GM23248 (cell line): ENCODE measurements at places on chromosomes 11 and 22.

GRCh38 chr11:3160252-3161031 lies 4.7 kb downstream of the OSBPL5 start:
- peak; percentile 95 for DNase-seq
- peak overlapping the region; percentile 78 for H3K4me3 ChIP-seq
- peaks cover 55% of the 10 kb centered on the region for H3K4me1 ChIP-seq
- no peaks in the 10 kb centered on the region for H3K36me3 ChIP-seq
- peak overlapping the region; percentile 56 for H3K27ac ChIP-seq

DNA sequence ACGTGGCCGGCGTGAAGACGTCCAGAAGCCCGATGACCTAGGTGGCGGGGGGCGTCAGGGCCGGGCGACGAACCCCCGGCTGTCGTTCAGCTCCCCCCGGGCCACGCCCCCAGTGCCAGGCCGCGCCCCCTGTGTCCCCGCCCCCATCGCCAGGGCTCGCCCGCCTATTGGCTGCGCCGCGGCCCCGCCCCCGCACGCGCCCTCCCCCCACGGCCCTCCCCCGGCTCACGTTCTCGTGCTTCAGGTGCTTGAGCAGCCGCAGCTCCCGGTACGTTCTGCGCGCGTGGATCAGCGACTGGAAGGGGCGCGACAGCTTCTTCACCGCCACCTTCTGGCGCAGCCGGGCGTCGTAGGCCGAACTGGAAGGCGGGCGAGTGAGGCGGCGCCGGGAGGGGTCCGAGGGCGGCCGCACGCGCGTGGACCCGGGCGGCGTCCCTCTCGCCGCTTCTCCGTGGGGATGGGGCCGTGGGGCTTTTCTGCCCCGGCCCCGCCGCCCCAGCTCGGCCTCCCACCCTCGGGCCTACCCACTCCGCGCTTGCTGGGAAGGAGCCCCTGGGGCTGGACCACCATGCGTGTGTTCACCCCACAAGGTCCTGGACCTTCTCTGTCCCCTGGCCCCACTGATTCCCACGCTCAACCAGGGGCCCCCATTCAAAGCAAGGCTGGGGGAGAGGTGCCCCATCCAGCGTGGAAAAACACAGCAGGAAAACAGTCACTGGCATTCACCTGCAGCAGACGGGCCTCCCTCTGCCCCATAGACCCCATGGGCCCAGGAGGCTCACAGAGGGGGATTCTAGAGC lies 2.4 kb downstream of the MAPK11 start:
- H3K36me3 ChIP-seq = no peaks in the 10 kb centered on the region
- H3K27ac ChIP-seq = no peak overlapping the region

DNA sequence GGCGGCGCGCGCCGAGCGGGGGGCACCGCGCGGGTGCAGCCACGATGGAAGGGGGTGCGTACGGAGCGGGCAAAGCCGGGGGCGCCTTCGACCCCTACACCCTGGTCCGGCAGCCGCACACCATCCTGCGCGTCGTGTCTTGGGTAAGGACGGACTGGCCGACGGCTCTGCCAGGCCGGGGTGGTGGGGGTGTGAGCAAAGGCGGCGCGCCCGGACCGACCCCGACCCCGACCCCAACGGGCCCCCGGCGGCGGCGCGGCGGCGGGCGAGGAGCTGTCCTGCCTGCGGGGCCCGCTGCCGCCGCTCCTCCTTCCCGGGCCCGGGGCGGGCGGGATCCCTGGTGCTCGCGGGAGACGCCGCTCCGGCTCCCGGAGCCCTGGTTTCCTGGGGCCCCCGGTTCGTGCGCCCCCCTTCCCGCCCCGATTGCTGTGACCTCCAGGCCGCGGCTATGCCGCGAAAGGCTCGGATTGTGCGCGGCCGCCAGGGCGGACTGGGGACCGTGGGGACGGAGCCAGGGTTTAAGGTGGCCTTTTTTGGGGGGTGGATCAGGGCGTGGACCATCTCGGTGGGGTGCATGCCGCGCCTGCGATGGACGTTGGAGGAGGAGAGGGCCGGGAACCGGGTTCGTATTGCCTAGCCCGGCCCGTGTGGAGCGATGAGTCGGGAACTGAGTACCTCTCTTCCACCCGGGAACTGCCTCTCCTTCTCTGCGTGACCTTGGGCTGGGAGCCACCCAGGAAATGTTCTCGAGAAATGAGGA lies at the start of gene SYNGR1:
SYNGR1 (plus strand) TSS at position 25 of the 760 bp plus-strand sequence; CDS start at position 45, 20 bp downstream.
- H3K27ac ChIP-seq = no peak within 1 kb of the TSS
- no peaks in the 10 kb centered on the region for H3K27me3 ChIP-seq
- H3K36me3 ChIP-seq = no peaks in the 10 kb centered on the region
- H3K4me1 ChIP-seq = no peaks in the 10 kb centered on the region; the same call in 1 of the 2 replicates
- peak within 1 kb of the TSS; percentile 75 for H3K4me3 ChIP-seq

DNA sequence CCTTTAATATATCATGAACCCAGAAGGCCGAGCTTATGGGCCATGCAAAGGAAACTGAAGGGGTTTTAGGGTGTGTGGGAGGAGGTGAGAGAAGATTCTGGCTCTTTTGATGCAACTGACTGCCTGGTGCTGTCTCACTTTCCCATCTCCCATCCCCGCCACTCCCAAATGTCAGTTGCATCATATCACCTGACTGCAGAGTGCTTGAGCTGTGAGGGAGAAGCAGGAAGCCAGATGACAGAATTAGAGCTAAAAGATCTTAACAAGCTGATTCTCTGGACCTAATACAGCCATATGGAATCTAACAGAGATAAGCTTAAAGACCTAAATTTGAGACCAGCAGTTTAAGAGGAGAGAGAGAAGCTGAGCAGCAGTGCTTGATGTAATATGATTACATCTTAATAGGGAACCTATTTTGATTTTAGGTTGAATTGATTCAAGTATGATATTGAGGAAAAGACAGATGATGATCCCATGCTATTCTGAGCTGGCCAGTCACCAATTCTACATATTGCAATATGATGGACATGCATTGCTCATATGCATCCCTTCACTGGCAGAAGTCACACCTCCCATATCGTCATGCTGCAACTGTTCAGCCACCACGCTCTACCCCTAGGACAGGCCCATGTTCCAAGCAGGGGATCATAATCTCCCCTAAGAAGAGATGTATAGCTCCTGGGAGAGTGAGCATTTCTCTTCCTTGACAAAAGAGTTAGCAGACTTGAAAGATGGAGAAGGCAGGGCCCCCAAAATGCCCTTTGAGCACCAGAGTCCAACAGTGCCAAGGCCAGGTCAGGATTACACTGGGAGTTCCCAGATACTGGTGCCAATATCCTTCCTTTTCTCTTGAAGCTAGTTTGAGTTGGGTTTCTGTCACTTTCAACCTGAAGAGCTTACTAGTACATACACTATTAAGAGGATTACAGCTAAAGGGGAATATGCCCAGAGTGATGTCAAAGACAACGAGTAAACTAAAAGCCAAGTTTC lies 44.9 kb downstream of the PLEKHA7 start:
- H3K4me3 ChIP-seq = no peak overlapping the region
- no peaks in the 10 kb centered on the region for H3K36me3 ChIP-seq
- no peak for DNase-seq
- no peaks in the 10 kb centered on the region for H3K27me3 ChIP-seq
- no peaks in the 10 kb centered on the region for H3K4me1 ChIP-seq

DNA sequence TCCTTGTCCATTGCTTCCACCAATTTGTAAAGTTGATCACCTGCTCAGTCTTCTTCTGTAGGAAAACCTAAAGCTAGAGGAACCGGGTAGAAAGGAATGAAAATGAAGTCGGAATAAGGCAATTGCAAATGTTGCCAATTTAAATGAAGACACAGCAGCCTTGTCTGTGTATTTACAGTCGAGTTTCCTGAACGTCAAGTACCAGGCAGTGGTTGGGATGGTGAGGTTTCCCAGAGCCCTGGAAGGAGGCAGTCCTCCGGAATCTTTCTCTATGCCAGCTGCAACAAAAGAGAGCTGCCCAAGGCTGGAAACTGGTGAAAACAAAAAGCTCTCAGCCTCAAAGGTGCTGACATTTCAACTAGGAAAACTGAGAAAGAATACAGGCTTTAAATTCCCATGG lies 17.7 kb downstream of the MAJIN start:
- H3K4me3 ChIP-seq = no peak overlapping the region
- H3K4me1 ChIP-seq = no peaks in the 10 kb centered on the region
- no peak for DNase-seq

- H3K36me3 ChIP-seq = no peaks in the 10 kb centered on the region
- H3K4me1 ChIP-seq = peaks cover 7% of the 10 kb centered on the region; the same call in 1 of the 2 replicates
- no peak for DNase-seq
- no peak overlapping the region for H3K4me3 ChIP-seq
Observed at GRCh38 chr11:76778874-76779273, 4.3 kb upstream of the TSKU start.

DNA sequence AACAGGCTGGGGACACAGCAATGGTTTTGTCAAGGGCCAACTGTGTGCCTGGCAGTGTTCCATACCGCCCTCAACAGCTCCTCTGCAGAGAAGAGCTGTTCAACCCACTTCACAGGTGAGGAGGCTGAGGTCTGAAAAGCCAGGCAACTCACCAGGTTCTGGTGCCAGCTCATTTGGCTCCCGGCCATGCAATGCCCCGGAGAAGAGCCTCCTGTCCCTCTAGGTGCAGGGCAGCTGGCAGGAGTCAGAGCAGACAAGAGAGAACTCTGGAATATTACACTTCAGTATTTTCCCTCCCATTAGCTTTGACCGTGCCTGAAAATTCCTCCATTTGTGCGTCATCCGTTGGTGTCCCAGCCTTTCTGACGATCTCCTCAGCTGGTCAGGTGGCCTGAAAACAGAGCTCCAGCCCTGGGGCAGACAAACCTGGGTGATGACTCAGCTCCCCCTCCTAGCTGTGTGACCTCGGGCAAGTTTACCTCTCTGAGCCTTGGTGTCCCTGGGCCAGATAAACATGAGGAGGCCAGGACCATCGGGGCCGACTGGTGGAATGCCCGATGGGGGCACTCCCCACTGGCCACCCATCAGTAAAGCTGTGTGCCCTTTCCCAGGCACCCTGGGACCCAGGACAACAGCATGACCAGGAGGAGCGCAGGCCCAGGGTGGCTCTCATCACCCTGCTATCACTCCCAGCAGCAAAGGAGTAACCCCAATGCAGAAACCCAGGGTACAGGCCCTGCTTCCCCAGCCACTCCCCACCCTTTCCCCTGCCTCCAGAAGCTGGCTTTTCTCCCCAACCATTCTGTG lies 9.6 kb upstream of the C1QTNF6 start:
- DNase-seq = peak; percentile 89
- peaks cover 29% of the 10 kb centered on the region for H3K4me1 ChIP-seq
- no peaks in the 10 kb centered on the region for H3K36me3 ChIP-seq
- peak overlapping the region; percentile 62 for H3K27ac ChIP-seq
